NT2/D1 (cell line): ENCODE measurements at places on chromosomes 2 and 18.

GRCh38 chr2:152071092-152071491 is 27.8 kb downstream of the CACNB4 start:
- no peak for DNase-seq

- DNase-seq = no peak
Observed at GRCh38 chr18:59712311-59712710, 15.1 kb upstream of the CCBE1 start.

GRCh38 chr2:164644036-164644700 is 22.9 kb upstream of the GRB14 start:
- DNase-seq = no peak

GRCh38 chr2:168241208-168241607 is 6.2 kb downstream of the STK39 start:
- DNase-seq = no peak

DNA sequence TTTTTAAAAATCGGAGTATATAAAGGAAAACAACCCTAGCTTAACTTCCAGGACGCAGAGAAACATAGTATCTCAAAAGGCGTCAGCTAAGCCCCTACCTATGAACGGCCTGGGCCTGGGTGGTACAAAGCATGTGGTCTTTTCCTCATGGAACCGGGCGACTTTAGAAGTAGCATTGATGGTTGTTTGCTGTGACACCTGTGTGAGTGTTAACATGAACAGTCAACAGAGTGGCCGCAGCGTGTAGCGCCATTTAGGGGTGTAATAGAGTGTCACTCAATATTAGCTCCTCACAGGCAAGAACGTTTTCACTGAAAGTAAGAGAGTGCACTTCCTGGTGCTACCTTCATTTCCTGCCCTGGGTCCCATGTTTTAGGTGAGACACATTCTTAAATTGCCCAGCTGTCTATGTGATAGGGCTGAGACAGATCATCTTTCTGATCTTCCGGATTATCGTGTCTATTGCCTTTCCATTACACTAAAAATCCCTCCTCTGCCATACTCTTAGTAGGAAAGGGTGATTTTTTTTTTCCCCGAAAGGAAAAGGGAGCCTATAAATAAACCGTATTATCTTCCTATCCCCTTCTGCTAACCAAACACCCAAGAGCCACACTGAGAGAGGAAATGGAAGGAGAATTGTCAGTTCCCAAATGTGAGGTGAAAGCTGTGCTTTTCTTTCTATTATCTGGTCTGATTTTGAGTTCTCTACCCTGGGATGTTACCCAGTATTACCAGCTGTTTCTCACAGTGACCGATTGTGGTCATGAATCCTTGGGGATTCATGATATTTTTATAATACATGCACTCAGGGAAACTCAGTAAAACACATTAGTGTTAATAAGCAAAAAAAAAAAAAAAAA is 1.3 kb downstream of the GORASP2 start:
- no peak for DNase-seq

GRCh38 chr2:40201425-40201824 is 250.5 kb downstream of the SLC8A1 start:
- DNase-seq = no peak

- no peak for DNase-seq
Observed at GRCh38 chr2:43421194-43421593, 174.6 kb downstream of the THADA start.

DNA sequence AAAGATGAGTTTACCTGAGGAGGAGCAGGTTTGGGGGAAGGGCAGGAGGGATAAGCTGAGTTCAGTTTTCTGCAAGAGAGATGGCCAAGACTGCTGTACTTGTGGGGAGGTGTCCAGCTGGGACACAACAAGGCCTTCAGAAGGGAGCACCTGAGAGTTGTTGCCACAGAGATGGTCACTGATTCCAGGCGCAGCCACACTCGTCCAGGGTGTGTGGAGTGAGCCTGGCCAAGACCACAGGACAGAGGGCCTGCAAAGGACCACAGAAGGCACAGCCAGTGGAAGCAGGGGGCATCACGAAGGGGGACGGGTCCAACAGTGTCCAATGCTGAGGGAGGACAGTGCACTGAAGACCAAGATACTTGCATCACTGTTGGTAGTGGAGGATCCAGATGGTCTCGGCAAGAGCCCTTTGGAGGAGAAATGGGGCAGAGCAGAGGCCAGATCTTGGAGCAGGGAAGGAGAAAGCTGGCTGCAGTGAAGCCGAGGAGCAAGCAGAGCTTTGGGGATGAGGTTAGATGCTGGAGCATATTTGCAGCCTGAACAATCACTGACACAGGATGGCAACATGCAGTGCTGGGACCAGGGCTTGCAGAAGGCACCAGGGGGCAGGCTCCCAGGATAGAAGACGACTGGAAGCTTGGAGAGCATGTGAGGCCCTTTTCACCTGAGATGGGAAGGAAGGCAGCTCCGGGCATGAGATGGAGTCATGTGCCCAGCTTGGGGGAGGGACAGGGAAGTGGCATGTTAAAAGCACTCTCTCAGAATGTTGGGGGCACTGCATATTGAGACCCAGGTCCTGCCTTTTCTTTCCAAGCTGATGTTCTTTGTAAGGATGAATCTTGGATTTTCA is 214.0 kb downstream of the CYP26B1 start:
- DNase-seq = no peak

- no peak for DNase-seq
Observed at GRCh38 chr18:63438181-63438580, 15.9 kb upstream of the VPS4B start.

DNA sequence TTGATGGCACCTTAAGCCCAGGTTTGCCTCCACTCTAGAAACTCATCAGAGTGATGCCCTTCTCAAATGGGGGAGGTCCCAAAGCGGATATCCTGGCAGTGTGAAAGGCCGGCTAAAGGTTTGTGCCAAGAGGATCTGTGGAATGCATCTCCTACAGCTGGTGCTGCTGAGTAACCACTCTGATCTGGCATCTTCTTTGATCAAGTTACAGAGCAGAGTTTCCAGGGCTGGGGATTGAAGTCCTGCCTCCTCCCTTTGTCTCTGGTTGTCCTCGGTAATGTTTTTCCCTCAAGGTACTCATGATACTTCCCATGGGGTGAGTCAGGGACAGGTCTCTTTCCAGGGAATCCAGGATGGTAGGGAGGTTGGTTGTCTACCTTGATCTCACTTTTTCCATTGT is 24.6 kb downstream of the PRKRA start:
- DNase-seq = no peak

DNA sequence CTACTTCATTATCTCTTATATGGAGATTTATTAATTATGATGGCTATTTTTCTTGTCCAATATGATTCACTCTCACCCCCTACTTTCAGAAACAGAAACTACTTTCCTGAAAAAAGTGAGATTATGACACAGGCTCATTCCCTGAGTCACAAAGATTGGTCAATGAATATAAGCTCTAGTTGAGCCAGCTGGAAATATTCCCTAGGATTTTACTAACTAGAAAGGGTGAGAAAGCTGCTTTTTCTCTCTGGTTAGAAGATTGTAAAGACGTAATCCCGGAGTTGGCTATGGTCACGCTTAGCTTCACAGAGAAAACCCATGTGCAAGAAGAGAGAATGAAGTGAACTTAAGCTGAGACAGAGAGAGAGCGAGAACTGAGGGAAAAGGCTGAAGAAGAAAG is 223.7 kb upstream of the SMAD7 start:
- DNase-seq = no peak

DNA sequence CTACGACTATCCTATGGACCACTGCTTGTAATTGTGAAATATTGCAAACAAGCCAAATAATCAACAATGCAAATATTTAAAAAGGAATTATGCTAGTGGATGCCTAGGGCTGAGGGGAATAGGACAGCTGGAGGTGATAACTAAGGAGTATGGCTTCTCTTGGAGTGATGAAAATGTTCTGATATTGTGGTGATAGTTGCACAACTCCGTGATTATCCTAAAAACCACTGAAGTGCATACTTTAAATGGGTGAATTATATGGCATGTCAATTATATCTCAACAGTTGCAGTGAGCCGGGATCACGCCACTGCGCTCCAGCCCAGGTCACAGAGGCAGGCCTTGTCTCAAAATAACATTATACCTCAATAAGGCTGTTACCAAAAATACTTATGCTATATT is 125.1 kb upstream of the SH3BP4 start:
- no peak for DNase-seq

- no peak for DNase-seq
Observed at GRCh38 chr18:57043241-57043640, 103.6 kb upstream of the BOD1L2 start.

DNA sequence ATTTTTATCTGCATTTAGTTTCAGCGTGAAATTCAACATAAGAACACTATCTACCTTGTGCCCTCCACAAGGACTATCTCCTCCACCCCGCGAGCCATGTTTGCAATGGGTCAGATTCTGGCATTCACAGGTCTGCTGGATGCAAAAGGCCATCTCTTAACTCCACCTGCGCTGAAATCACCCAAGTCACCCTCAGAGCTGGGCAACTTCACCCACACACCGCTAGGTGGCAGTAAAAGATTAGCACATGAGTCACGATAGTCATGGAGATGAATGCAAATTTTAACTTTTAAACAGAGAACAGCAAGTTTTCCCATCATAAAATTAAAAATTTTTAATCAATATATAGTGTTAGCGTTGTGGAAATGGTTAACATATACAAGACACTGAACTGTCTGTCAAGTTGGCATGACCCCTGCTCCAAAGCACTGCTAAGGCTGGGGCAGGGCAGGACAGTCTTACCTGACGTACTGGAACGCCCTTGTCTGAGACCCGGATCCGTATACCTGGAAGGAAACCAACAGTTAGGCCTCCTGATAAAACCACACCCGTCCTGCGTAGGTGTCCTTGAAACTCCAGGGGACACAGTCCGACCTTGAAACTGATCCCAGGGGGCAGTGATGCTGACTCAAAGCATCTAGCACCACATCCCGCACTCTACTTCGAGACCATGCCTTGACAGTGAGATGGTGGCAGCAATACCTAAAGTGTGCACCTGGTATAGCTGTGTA is 89.6 kb downstream of the UXS1 start:
- DNase-seq = peak; percentile 57

GRCh38 chr2:126885751-126886210 is 12.9 kb upstream of the TEX51 start:
- DNase-seq = no peak

DNA sequence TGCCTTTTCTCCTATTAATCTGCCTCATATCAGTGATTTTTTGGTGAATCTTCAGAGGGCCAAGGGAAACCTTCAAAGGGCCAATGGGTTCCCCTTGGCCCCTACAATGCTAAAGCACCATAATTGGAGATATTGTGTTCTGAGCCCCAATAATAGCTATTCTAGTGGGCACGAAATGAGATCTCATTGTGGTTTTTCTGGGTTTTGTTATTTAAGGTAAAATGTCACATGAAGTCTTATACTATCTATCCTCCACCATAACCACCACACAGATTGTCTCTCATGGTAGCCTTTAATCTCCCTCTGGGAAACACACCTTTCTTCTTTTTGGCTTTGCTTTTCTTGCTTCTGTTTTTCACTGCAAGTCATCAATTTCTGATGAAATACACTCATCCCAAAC is 152.8 kb downstream of the B3GNT2 start:
- no peak for DNase-seq

DNA sequence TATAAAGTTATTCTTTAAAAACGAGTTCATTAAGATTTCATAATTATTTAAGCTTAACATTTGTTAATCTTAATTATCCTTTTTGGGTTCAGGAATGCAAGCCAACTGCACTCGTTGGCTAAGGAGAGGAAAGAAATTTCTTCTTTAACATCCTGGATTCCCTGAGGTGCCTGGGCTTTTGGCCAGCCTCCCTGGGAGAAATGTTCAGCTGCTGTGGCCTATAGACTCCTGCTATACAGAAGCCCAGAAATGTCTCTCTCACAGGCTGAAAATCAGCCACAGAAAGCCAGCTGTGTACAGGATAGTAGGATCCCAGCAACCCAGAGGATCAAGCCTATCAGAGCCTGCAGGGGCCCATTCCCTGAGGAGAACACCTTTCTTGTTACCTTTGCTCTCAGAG is 430.3 kb downstream of the XIRP2 start:
- no peak for DNase-seq

DNA sequence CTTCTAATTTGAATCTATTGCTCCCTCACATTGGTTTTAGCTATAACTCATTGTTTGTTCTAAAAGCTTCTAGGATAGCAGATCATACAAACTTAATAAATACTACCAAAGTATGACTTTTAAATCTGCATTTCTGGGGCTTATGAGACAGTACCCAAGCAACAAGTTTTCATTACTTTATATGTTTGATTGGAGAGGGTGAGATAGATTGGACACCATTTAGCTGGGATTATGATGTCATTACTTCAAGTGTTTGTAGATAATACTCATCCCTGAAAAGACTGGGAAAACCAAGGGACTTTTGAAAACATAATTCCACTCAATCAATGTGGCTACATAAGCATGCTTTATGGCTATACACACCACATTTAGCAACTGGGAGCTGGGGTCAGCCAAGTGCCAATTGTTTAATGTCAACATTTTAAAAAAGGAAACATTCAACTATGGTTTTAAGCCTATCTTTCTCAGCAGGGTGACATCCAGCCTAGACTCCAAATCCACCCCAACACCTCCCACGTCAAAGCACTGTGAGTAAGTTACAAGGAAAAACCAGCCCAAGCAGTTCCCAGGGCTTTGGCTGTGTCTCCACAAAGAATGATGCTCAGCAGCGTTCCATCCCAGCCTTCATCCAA is 119.9 kb downstream of the ETAA1 start:
- DNase-seq = no peak

GRCh38 chr2:104577143-104577542 is 276.8 kb upstream of the POU3F3 start:
- no peak for DNase-seq

DNA sequence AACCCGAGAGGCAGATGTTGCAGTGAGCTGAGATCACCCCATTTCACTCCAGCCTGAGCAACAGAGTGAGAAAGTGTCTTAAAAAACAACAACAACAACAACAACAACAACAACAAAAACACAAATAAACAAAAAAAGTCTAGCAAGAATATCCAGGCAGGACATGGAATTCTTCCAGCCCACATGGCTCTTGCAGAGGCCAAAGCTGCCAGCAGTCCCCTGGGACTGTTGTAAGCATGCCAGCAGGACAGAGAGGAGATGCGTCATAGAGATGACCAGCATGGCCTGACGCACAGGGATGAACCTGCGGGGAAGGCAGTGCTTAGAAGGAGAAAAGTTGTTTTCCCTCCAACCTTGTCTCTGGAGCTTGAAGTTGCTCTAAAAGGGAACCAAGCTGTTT is 182.3 kb upstream of the PGAP1 start:
- DNase-seq = no peak

DNA sequence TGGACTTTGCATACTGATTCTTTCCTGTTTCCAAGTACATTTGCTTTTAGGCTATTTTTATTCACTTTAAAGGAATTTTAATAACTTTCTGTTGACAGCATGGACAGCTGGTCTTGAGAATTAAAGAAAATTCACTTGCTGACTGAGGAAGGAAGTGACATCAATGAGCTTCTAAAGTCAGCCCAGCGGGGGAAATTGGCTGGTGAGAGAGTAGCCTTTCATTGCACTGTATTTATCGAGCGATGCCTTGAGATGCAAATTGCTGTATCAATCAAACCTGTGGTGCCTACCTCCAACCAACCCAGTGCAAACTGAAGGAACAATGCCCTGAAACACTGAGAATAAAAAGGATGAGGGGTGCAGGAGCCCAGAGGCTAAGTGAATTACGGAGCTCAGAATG is 91.4 kb upstream of the AQP4 start:
- peak; percentile 55 for DNase-seq

- no peak for DNase-seq
Observed at GRCh38 chr18:47288741-47289140, 37.3 kb upstream of the SKOR2 start.
